Activated B cell treated with CpG ODN at 0.5 μM for 24 hours (primary cell): ENCODE measurements at places on chromosomes 11 and 22. TPM values are rescaled to one million over a fixed set of nuclear protein-coding genes. Genes with fewer than 3 reads are reported as not detected.

DEPDC7 gene
- 0.27 TPM in 1 of 2 replicates, not detected in the other for total RNA-seq

GRCh38 chr11:2693271-2694261, 6.2 kb downstream of the KCNQ1OT1 start:
- no peak for DNase-seq

GRCh38 chr22:19719050-19719482, 4.3 kb upstream of the GP1BB start:
- no peak for DNase-seq

DNA sequence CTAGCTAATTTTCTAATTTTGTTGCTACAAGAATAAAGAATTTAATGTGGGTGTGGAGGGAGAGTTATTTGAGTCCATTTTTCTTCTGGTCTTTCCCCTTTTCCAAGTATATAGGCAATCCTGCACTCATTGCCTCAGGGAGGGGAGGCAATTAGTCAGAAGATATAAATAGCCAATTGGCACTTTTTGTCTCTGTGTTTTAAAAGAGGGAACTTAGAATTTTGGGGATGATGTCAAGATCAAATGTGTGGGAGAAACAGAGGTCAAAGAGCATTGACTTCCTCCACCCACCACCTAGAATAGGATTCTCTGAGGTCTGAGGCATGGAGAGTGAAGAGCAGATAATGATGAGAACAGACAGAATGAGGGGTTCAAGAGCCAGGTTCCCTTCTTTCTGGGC, 120.3 kb upstream of the ZC3H12C start:
- no peak for DNase-seq

ATP6V1E1 gene
- total RNA-seq = 73.9 and 74.0 TPM in 2 replicates
